ENCODE measurements at places on chromosomes 6 and 20.
A peak's percentile ranks its signal among the peaks of the same experiment; 100 is the strongest.

DNA sequence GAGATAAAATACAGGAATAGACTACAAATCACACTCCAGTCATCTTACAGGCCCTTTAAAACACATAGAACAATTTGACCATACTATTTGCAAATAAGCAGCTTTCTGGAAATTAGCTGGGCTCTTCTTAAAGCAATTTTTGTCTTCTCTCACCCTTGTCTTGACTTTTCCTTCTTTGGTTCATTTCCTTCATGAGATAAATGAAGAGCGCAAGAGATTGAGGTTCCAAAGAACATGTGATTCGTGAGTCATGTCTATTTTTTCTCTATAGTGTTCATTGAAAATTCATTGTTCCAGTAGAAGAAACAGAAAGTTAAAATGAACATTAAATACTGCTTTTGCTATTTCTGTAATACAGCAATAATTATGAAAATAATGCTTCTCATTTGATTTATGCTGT lies 33.9 kb downstream of the PRDM1 start:
- DNase-seq = no peak

GRCh38 chr6:150541576-150541975 lies 58.1 kb upstream of the PLEKHG1 start:
- peak; percentile 50 for DNase-seq

- no peak for DNase-seq
Observed at GRCh38 chr6:14035071-14035847, 82.3 kb upstream of the CD83 start.

- DNase-seq = no peak
Observed at GRCh38 chr6:140845701-140846100, 1287.0 kb upstream of the GJE1 start.

GRCh38 chr6:119543332-119543731 lies 193.8 kb upstream of the MAN1A1 start:
- no peak for DNase-seq

DNA sequence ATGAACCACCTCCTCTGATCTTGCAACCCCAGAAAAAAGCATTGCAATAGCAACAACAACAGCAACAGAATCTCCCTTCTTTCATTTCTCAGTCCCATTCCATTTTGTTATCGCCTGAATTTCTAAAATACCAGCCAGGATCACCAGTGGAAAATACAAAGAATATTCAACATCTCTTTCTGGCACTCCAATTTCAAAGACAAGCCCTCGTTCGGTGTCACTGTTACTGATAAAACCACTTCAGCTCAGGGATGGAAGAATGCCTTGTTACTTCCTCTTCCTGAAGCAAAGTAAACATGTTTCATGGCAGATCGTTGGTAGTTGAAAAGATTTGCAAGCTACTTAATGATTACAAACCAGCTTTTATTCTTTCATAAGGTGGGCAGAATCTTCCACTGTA lies 94.0 kb upstream of the SPTLC3 start:
- DNase-seq = no peak

- peak; percentile 88 for DNase-seq
Observed at GRCh38 chr6:41367700-41368099, 32.3 kb downstream of the NCR2 start.

DNA sequence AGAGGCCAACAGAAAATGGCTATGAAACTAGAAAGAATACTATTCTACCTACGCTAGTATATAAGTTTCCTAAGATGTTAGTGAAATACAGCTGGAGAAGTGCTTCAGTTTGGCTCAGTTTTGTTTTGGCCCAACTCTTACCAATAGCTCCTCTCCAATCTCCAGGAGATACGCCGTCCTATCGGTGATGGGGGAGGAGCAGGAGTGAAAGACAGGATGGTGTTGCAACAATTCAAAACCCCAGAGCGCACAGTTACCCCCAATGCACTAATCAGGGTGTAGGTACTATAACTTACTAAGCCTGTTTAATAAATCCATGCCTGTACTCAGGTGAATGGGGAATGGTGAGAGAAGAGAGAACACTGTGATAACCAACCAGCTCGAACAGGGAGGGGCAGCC lies 24.2 kb upstream of the RAB23 start:
- no peak for DNase-seq
